Cardiac fibroblast (primary cell): ENCODE measurements at places on chromosomes 4 and X.

DNA sequence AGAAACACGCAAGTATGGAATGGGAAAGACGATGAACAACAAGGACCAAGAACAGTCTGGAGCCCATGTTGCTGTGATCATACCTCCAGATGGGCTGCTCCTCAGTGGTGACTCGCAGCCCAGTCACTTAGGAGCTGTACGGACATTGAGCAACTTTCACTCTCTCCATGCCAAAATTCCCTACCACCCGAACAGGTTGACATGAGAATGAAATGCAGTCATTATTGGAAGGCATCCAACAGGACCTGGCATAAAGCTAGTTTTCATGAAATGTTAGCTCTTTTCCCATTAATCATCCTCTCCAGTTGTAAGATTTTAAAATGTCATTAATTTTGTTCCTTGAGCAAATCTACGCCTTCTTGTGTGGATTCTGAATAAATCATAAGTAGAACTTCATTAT is 82.7 kb upstream of the GPM6B start:
- peak; percentile 92 for DNase-seq

DNA sequence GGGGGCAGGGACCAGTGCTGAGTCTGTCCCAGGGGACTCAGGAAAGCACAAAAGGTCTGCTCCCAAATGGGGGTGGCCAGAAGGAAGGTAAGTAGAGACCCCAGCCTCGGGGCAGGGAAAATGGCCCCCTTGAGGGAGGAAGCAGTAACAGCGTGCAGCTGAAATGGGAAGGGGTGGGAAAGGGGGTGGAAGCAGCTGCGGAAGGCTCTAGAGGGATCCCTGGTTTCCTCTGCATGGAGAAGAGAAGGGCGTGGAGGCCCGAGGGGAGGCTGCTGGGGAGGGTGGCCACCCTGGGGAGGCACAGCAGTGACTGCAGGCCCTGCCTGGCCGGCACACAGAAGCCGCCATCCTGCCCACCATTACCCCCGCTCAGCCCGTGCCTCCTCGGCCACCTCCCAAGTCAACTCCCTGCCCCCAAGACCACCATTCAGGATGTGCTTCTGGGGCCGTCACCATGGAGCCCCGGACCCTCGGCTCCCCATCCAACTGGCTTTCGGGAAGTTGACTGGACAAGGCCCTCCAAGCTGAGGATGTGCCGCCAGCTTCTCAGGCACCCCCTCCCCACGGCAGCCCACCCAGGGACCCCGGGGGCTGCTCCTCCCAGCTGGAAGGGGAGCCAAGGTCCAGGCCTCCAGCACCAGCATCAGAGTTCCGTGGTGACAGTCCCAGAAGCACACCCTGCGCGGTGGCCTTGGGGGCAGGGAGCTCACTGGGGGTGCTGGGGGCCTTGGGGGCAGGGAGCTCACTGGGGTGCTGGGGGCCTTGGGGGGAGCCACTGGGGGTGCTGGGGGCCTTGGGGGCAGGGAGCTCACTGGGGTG is 23.6 kb downstream of the CFAP99 start:
- no peak for DNase-seq

DNA sequence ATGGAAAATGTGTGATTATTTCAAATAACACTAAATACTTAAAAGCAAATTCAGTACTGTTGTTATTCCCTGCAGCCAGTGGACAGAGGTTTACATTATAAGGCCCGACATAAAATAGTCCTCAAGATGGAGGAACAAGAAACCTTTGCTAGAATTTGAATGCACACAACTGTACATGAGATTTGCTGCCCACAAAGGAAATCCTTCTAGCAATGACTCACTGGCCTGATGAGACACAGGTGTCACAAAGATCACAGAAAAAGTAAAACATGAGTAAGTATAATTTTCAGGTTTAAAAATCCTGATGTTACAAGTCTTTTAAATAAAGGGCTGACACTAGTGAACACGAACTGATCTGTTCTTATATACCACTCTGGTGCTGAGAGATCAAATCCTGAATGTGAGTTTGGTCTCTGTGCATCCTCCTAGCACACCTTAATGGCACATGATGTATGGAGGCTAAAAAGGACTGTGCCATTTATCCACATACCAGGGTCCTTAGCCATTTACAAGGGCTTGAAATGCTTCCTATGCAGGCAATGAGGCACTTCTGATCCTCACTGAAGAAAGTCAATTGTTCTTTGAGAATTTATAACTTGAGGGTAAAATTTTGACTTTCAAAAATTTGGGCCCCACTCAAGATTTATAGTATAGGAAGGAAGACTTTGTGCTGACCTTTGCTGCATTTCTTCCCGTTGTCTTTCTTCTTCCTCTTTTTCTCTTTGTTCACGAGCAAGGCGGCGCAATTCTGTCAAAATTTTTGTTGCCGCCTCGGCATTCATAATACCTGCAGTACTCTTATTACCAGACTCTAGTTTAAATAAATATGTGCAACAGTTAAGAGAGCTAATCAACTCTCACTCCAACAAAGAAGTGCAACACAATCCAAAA is 23.0 kb downstream of the MAP7D3 start:
- no peak for DNase-seq

- DNase-seq = peak; percentile 44
These were observed 145.4 kb upstream of the HUWE1 start for GRCh38 chrX:53831662-53832635.

DNA sequence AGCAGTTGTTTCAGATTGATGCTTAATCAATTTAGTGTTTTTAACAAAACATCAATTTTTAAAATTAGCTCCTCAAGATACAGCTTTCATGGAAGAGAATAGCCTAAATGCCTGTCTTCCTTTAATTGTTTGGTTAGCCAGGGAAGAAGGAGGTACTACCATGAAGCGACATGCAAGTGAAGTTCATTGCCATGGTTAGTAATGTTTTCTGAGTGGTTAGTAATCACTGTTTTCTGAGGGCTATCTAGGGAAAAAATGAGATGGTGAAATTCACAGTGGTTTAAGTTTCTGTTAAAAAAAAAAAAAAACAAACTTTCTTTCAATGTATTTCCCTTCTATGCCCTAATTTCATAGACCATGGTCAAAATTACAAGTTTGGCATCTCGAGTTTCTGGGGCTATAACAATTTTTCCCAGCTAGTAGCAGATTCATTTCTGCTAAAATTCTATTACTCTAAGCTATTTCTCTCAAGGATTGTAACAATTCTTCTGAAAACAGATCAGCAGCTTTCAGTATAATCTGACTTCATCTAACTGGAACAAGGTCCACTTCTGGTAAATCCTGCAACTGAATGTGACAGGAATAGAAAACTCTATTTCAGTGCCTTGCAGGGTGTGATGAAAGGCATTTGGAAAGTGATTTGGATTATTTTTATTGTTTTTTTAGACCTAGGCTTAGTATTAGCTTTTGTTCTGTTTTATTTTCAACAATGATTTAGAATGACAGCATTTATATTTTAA is 157.0 kb downstream of the PCDH18 start:
- DNase-seq = peak; percentile 57

DNA sequence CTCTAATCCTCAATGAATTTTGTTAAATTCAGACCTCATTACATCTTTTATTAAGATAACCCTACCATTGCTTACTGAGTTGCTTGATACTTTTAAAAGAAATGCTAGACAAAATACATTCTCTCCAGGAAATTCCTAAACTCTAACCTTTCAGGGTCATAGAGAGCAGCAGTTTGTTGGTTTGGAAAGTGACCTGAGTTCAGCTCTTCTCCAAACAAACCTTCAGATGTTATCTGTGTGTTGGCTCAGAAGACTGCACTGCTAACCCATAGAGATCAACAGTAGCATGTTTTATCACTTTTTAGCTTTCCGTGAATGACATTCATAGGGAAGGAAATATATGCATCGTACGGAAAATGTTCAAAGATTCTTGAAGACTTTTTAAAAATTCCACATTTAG is 101.8 kb upstream of the VEGFC start:
- DNase-seq = no peak

DNA sequence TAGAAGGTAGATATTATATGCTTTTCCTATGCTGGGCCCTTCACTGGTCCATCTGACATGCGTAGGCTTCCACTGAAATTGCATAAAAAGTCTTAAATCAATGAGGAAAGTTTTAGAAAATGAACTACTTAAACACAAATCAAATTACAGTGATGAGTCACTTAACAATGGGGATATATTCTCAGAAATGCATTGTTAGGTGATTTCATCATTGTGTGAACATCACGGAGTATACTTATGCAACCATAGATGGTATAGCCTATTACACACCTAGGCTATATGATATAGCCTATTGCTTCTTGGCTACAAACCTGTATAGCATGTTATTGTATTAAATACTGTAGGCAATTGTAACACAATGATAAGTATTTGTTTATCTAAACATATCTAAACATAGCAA is 10.3 kb downstream of the STAP1 start:
- DNase-seq = no peak

- peak; percentile 79 for DNase-seq
These were observed 53.8 kb downstream of the CXCL1 start for GRCh38 chr4:73922766-73923630.

- no peak for DNase-seq
These were observed 41.3 kb upstream of the CCKAR start for GRCh38 chr4:26531491-26532116.

- peak; percentile 79 for DNase-seq
These were observed 162.9 kb upstream of the USP9X start for GRCh38 chrX:40922307-40922706.

GRCh38 chr4:142383800-142384470 is 462.2 kb downstream of the INPP4B start:
- no peak for DNase-seq

DNA sequence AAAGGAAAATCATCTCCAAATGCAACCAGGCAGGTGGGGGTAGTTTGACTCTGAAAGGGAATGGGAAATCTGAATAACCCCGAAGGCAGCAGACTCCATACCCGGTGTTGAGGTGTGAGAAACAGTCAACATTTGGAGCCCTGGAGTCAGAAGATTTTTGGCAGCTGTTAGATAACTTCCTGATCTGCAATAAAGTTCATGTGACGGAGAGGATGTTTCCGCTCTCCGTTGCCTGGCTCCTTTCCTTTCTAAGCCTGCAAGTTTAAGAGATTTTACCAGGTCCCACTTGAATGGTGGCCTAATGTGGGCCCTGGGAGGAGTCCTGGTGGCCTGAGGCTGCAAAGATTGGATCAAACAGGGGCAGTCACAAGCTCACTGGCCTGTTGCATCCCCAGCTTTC is 27.7 kb downstream of the HAND2 start:
- no peak for DNase-seq

DNA sequence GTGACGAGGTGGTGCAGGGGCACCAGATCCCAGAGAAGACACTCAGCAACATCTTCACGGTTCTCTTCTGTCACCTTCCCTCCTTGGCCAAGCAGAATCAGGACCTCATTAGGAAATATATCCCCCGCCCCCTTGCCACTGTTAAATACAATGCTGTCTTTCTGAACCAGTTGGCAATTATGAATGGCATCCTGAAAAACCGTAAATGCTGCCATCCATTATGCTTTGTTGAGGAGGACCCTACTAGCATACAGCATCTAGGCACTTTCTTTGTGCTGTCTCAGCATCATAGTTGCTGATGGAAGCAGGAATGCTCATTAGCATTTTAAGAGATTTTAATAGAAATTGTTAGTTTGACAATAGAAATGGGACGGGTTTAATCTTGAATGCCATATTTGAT is 138.5 kb downstream of the DCLK2 start:
- DNase-seq = no peak

DNA sequence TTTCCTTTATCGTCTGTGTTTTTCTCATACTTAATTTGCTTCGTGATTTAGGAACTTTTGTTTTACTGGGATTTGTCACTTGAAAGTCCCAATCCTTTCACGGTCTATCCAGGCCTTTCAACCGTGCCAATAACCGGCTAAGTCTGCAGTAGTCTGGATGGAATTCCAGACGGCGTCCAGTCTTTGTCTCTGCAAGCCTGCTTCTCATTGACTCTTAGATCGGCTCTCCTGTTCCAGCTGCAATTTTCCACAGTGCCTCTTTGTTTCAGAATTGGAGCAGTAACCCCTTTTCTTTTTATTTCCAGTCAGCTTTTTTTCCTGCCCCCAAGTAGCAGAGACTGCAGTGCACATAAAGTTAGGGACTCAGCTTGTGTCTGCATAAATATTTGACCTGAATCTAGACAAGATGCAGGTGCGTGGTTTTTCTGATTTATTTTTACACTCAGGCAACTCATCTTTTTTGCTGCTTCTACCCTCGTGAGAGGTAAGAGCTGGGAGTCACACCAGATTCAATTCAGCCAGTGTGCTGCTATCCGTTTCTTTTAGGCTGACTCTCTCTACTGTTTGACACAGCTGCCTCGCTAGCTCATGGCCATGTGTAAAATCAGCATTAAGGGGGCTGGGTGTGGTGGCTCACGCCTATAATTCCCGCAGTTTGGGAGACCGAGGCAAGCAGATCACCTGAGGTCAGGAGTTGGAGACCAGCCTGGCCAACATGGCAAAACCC is 37.4 kb upstream of the DHRSX start:
- no peak for DNase-seq
